NCI-H446 treated with DMSO at 0.1 percent for 48 hours (cell line): ENCODE measurements at places on chromosomes 11 and 22.

DNA sequence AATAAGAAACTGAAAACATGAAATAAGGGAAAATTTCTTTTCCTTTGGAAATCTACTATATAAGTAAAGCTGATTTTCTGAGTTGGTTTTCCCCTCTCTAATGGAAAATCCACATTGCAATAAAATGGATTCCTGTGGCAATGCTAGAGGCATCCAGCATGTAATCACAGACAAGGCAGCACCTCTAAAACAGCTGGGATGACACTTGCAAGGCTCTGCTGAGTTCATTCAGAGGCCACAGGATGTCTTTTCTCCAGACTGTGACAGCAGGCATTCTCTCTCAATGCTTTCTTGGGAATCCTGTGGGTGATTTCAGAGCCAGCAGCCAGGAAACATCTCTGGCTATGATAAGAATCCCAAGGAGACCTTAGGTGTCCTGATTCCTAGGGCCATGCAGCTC is 201.3 kb upstream of the BLID start:
- no peak for DNase-seq

DNA sequence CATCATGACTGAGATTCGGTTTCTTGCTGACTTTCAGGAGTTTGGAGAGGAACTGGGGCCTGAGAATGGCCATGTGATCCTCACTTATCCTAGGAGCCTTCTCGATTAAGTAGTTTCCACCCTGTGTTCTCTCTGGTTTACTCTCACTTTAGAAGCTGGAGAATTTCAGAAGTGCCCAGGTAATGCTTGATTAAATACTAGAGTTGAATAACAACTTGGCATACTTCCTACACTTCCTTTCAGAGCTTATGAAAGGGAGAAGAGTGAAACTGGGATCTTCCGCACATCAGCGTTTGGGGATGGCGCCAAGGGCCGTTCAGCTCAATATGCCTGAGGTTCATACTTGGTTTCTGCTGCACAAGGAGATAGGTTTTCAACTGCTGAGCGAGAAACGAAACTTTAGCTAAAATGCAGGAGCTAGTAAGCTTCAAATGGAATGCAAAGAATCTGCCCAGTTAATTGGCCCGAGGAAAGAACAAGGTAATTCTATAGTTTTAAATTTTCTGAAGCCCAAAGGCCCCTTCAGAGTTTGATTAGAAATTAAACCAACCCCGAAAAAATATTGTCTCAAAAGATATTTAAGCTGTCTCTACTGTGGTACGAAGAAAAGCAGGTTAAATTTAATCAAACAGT is 823 bp upstream of the MUC15 start:
- DNase-seq: no peak

- no peak for DNase-seq
Observed at GRCh38 chr11:128210148-128210940, 377.0 kb downstream of the ETS1 start.

GRCh38 chr11:30282289-30282631 is 40.6 kb upstream of the ARL14EP start:
- no peak for DNase-seq

DNA sequence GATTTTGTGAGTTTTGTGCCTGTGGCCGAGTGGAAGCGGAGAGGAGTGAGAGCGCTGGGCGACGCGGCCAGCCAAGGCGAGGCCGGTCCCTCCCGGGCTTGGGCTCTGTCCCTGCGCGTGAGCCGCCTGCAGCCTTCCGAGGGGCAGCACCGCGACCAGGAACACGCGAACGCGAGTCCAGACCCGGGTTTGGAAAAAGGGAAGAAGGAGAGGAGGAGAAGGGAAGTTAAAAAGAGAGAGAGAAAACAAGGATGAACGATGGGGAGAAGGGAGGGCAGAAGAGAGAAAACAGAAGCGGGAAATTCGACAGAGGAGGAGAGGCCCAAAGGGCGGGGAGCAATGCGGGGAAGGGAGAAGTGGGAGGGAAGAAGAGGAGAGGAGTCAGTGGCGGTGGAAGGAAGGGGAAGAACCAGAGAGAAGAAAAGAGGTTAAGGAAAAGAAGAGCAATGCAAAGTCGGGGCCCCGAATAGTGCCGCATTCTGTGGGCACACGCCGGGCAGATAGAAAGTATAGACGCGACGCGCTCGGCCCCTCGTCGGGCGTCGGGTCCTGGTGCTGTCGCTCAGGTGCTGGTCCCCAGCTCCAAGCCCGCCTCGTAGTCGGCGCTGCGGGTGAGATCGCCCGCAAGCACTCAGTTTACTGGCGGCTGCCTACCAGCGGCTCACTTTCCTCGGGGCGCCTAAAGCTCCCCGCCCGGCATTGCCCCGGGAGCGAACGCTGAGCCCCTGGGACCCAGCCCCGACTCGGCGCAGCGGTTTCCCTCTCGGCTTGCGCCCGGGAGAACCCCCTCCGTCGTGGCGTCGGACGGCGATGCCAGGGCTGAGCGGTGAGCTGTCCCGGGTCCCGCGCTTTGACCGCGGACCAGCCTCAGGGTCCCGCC is 2.8 kb upstream of the BARX2 start:
- DNase-seq: no peak

- peak; percentile 54 for DNase-seq
Observed at GRCh38 chr11:65502555-65503367, 3.9 kb downstream of the MALAT1 start.
